Osteoblast (primary cell): ENCODE measurements at places on chromosomes 3 and 15. TPM values are rescaled to one million over a fixed set of nuclear protein-coding genes. Genes with fewer than 3 reads are reported as not detected.
A peak's percentile ranks its signal among the peaks of the same experiment; 100 is the strongest.

DNA sequence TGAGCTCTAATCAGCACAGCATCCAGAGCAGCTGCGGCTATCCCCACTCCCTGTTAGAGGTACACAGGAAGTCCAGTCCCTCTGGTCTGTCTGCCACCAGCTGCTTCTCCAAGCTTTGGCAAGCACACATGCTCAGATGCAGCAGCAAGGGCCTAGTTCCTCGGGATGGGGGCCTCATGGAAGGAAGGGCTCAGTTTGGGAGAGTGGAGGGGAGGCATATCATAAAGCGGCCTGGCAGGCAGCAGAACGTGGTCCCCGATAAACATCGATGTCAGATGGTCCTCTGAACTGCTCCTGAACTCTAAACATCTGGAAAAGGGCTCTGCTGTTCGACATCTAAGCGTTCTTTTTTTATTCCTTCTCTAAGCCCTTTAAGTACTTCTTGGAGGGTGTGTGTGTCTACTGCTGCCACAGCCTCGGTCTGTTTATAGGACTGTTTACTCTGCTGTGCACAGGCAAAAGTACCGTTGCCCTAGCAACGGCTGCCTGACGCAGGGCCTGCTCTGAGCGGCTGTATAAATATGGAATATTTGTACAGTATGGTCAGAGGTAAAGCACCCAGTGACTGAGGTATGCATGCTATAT is 74.6 kb downstream of the PRICKLE2 start:
- H3K4me1 ChIP-seq: peaks cover 3% of the 10 kb centered on the region

- no peaks in the 10 kb centered on the region for H3K27me3 ChIP-seq
- no peaks in the 10 kb centered on the region for H3K36me3 ChIP-seq
- peaks cover 18% of the 10 kb centered on the region for H3K4me1 ChIP-seq
- peak overlapping the region; percentile 22 for H3K4me3 ChIP-seq
- peak overlapping the region; percentile 94 for H3K27ac ChIP-seq
Observed at GRCh38 chr15:47514200-47514652, 203.1 kb upstream of the SEMA6D start.

- no peak for DNase-seq
- no peak overlapping the region for H3K4me3 ChIP-seq
- H3K4me1 ChIP-seq: peaks cover 11% of the 10 kb centered on the region
- H3K27me3 ChIP-seq: no peaks in the 10 kb centered on the region
Observed at GRCh38 chr15:89132611-89133507, 44.6 kb downstream of the ABHD2 start.

Gene COL6A5
- not detected in 2 replicates for total RNA-seq

DNA sequence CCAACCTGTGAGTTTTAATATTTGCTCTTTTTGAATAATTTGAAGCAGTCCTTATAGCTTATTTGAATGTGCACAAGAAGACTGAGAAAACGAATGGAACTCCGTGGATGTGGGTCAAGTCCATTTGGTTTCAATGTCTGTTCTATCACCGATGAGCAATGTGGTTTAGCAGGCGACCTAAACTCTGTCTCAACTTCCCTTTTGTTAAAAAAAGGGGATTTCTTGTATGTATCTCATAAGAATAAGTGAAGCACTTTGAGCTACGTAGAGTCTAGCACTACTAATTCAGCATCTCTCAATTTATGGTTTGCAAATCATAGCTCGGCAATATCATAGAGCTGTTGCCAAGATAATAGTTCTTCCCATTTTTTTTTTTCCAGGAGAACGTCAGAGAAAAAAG is 4.6 kb upstream of the SKIL start:
- no peaks in the 10 kb centered on the region for H3K36me3 ChIP-seq
- H3K4me3 ChIP-seq: no peak overlapping the region
- peaks cover 9% of the 10 kb centered on the region for H3K4me1 ChIP-seq
- H3K27ac ChIP-seq: no peak overlapping the region

- H3K27ac ChIP-seq: no peak overlapping the region
- no peaks in the 10 kb centered on the region for H3K36me3 ChIP-seq
- H3K27me3 ChIP-seq: no peaks in the 10 kb centered on the region
- no peak overlapping the region for H3K4me3 ChIP-seq
- H3K4me1 ChIP-seq: no peaks in the 10 kb centered on the region
Observed at GRCh38 chr3:84184937-84185336, 773.9 kb upstream of the CADM2 start.

DNA sequence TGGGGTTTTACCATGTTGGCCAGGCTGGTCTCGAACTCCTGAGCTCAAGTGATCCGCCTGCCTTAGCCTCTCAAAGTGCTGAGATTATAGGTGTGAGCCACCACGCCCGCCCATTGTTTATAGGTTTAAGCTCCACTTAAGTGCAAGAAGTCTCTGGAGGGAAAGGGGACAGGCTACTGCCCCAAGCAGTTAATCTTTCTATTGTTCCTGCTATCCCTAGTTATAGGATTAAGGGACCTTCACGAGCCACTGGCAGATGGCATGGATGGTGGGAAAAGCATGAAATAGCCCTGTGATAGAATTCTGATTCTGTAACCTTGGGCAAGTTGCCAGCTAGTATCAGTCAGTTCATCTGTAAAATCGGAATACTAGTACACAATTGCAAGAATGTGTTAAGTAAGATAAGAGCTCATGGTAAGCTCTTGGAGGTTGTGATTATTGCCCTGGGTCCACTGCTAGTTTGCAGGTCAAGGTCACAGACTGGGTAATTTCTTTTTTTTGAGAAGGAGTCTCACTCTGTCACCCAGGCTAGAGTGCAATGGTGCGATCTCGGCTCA is 5.3 kb upstream of the RBPMS2 start:
- no peak for DNase-seq
- no peak overlapping the region for H3K27ac ChIP-seq
- H3K27me3 ChIP-seq: peaks cover 10% of the 10 kb centered on the region
- no peaks in the 10 kb centered on the region for H3K4me1 ChIP-seq
- H3K36me3 ChIP-seq: no peaks in the 10 kb centered on the region

DNA sequence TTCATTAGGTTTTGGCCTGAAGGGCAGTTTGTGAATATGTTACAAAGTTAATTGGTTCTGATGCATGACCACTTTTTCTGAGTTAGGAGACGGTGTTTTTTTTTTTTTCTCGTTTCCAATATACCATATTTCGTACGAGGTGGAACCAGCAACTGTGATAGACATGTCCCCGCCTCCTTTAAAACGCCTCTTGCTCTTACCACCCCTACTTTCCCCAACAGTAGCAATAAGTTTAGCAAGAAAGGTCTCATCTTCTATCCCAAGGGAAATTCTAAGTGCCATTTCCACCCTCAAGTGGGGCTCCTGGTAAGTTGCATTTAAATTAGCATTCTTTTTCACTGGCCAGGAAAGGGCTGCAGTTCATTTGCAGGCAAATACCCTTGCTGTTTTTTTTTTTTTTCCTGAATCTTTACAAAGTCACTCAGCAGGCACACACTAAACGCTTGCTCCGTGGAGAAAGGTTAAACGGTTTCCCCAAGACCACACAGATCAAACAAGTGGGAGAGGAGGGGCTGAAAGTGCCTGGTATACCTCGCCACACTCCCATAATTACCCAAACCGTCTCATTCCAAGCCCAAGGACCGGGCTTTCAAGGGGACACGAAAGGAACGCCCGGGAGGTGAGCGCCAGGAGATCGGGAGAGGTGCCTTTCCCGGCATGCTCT is 39.5 kb upstream of the MGA start:
- DNase-seq: peak; percentile 59
- no peaks in the 10 kb centered on the region for H3K36me3 ChIP-seq
- peak overlapping the region; percentile 72 for H3K4me3 ChIP-seq
- H3K27ac ChIP-seq: no peak overlapping the region

- peaks cover 7% of the 10 kb centered on the region for H3K4me1 ChIP-seq
- no peaks in the 10 kb centered on the region for H3K27me3 ChIP-seq
- no peak for DNase-seq
- no peak overlapping the region for H3K4me3 ChIP-seq
- no peaks in the 10 kb centered on the region for H3K36me3 ChIP-seq
Observed at GRCh38 chr15:89230277-89230676, 8.9 kb upstream of the RLBP1 start.

DNA sequence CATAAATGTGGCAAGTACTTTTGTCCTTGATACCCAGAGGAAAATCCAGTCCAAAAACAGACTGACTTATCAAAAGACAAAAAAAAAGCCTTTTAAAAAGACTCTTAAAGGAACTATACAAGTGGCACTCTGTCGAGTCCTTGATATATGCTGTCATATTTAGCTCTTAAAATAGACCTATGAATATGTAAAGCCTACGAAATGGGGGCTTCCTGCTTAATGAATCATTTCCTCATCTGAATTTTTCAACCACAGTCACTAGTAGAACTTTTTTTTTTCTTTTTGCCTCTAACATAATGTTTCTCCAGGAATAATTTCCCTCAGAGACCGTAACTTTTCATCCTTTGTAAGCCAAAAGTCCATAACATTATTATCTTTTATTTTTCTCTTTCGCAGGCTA is 95.8 kb downstream of the P3H2 start:
- H3K27ac ChIP-seq: peak overlapping the region; percentile 78
- no peaks in the 10 kb centered on the region for H3K36me3 ChIP-seq
- peaks cover 19% of the 10 kb centered on the region for H3K4me1 ChIP-seq

DNA sequence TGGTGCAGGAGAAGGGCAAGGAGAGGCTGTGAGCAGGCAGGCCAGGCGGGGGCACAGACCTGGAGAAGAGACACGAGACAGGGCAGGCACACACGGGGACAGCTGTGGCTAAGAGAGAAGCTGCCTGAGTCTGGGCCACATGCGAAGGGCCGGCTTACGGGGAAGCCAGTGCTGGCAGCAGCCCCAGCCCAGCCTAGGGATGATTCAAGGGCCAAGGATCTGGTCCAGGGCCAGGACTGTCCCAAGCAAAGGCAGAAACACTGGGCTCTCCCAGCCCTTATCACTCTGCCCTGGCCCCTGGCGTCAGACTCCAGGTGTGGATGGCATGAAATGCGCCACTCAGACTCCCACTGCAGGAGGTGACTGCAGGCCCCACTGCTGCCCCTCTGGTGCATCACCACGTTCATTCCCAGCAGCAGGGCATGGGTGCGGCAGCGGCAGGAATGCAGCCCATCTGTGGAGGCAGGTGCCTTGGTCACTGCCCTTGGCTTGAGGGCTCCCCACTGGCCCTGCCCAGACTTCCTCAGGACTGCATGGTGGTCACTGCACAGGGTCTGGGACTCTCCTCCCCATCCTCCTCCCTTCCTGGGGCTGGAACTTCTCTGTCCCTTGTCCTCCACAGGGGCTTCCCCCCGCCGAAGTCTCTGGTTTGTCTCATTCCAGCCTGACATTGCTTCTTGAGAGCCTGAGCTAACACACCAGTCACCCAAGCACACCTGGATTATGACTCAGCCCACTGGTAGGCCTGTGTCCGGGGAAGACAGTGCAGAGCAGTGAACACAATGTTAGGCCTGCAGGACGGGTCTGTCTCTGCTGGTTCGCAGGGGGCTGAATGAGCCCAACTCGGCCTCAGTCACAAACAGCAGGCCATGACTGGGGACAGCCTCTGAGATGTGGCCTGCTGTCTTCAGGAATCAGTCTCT is 69.3 kb downstream of the TBC1D2B start:
- peaks cover 38% of the 10 kb centered on the region for H3K36me3 ChIP-seq
- H3K27ac ChIP-seq: no peak overlapping the region
- DNase-seq: peak; percentile 95
- peaks cover 26% of the 10 kb centered on the region for H3K4me1 ChIP-seq

DNA sequence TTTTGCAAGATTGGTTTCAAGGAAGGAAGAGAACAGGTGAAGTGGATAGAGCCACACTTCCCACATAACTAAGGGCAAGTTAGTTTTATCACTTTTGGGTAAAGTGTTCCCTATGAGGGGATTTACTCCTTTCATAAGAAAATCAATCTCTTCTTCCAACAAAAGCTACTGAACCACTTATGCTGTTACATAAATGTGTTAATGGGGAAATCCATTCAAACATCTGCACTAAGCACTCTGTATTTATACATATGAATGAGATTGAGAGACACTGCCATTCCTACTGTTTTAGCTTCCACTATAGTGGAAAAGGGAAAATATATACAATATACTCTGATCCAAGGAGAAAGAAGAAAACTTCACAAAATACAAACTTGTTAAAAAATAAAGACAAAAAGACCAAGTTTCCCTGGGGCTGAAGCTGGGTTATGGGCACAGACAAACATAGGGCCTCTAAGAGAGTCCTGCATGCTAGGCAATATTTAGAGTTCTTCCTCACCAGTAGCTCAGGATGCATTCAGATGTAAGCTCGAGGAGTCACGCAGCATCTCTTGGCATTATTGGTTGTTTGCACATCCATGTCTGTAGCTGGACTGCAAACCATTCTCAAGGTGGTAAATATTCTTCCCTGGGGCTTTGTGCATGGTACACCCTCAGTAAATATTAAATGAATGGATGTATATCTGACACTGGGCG is 454.2 kb downstream of the FGF12 start:
- DNase-seq: no peak
- H3K4me3 ChIP-seq: no peak overlapping the region
- H3K27me3 ChIP-seq: no peaks in the 10 kb centered on the region

- H3K27me3 ChIP-seq: no peaks in the 10 kb centered on the region
- H3K36me3 ChIP-seq: no peaks in the 10 kb centered on the region
- H3K4me3 ChIP-seq: no peak overlapping the region
- no peak for DNase-seq
Observed at GRCh38 chr15:91227117-91227516, 127.1 kb downstream of the SV2B start.
